ENCODE measurements at places on chromosomes 3 and 15.

- DNase-seq: no peak
Observed at GRCh38 chr3:65829228-65829627, 209.5 kb downstream of the MAGI1 start.

- no peak for DNase-seq
Observed at GRCh38 chr3:49236226-49236625, 40.8 kb downstream of the C3orf62 start.

DNA sequence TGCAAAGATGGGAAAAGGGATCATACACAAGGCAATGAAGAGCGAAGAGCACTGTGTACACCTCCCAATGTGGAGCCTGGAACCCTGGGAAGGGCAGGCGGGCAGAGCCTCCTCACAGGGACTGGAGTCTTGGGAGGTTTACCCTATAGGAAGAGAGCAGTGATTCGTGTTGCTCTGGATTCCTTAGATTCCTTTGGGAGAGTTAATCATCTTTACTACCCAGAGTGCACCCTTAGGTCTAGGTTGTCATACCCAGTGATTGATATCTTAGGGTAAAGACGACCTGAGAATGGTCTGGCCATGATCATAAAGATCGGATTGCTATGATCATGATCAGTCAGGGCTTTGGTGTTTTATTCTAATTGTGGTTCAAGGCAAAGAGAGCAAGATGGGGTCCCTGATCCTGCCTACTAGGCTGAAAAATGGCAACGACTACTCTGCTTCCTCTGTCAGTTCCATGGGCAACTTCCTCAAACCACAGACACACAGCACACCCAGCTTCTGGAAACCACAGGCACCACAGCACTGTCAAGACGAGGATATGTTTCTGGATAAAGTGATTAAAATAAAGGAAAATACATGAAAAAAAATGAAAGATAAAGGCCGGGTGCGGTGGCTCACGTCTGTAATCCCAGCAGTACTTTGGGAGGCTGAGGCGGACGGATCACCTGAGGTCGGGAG, 20.4 kb upstream of the MAP6D1 start:
- DNase-seq: no peak

GRCh38 chr3:159513867-159514380, 474.7 kb upstream of the IL12A start:
- no peak for DNase-seq

DNA sequence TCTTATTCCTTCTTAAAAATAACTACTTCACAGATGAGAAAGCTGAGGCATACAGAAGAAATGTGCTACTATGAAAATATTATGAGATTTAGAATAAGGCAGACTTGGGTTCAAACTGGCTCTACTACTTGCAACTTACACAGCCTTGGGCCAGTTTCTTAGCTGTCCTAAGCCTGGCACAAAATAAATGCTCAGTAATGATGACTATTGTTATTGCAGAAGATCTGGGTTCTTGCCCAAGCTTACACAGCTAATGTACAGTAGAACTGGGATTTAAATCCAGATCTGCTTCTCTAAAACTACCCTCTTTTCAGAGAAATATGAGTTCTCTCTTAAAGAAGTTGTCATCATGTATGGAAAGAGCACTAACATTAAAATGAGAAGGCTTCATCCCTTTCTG, 228.2 kb upstream of the TPRG1 start:
- DNase-seq: no peak

DNA sequence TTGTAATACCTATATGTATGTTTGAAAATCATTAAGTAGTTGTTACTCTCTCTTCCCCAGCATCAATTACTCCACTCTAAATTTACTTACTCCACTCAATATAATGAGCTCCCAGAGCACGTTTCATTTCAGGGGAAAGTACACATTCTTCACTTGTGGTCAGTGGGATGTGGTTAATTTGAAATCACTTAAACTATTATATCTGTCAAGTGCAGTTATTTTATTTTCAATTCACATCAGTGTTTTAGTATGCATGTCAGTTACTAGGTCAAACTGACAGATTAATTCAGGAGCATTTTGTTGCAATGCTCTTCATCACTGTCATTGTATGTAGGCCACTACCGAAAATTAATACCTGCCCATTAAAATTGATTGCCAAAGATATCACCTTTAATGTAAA, 376.1 kb downstream of the ZIC4 start:
- no peak for DNase-seq

All from activated naive CD4-positive, alpha-beta T cell treated with anti-CD3 and anti-CD28 coated beads, Interleukin-2, amount 50 U/mL, for 72 hours (primary cell).